CD4-positive, alpha-beta T cell treated with Interleukin-15 for 4 hours (primary cell): ENCODE measurements at places on chromosomes 11 and 22.

DNA sequence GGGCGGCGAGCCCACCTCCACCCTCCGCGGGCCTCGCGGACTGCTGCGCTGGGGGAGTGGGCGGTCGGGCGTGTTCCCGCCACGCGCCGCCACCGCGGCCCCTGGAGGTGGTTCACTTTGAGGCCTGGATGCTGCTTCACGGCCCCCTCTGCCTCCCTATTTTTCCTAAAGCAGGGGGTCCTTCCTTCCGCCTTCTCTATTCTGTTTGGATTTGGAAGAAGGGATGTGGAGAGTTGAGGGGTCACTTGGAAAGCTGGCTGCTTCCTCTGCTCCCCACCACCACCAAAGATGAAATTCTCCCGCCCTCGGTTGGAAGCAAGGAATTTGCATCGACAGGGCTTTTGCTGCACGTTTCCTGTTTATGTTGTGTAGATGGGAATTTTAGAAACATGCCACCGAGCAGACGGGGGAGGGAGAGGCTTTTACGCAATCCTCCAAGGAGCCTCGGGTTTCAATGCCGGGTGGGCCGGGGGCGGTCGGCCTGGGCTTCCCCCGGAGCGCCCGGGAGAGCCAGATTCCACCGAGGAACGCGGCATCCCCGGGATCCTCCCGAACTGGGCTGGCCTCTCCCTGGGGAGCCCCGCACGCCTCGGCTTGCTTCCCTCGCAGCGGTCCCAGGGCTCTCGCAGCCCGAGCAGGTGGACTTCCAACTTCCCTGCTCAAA lies 403 bp upstream of the SBF2 start:
- no peak for DNase-seq

GRCh38 chr11:119486691-119487259 lies 63.8 kb upstream of the THY1 start:
- DNase-seq: no peak

- no peak for DNase-seq
Observed at GRCh38 chr22:49102367-49102766, 725.3 kb downstream of the BRD1 start.

GRCh38 chr11:66782726-66783125 lies 53.7 kb upstream of the SPTBN2 start:
- no peak for DNase-seq

- DNase-seq: no peak
Observed at GRCh38 chr11:67016550-67016949, 6.4 kb upstream of the SYT12 start.

- DNase-seq: no peak
Observed at GRCh38 chr22:19815823-19816290, 38.8 kb downstream of the GNB1L start.

DNA sequence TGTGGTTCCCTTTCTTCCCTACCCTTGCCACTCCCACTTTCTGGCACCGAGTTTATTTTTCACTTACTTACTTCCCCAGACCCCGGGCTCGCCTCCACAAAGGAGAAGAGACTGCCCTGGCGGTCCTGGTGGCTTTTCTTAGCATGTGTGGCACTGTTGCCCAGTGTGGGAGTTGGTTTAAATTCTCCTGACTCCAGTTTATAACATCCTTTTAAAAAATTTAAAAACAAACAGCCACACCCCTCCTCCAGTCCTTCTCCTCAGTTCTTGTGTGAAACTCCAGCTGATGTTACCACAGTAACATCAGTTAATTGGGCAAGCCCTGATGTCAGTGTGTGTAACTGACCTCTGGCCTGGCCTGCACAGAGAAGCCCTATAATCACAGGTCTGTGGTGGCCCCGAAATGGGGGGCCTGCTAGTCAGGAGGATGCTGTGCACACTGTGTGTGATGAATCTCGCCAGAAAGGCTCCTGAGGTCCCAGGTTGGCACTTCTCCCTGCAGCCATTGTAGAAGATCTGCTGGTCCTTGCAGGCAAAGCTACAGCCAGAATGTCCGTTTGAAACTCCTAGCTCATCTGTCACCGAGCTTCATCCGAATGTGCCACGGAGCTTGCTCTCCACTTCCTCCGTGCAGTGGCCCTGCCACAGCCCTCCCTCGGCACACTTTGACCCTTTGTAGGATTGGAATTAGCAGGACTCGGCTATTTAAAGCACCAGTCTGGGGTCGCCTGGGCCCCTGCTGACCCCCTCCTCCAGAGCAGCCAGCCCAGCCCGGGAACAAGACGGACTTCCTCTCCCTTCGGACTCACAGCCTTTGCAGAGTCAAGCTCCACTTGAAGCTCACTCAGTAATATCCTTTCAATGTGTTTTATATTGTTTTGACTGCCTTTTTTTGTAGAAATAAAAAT lies 7.6 kb downstream of the YDJC start:
- DNase-seq: no peak

DNA sequence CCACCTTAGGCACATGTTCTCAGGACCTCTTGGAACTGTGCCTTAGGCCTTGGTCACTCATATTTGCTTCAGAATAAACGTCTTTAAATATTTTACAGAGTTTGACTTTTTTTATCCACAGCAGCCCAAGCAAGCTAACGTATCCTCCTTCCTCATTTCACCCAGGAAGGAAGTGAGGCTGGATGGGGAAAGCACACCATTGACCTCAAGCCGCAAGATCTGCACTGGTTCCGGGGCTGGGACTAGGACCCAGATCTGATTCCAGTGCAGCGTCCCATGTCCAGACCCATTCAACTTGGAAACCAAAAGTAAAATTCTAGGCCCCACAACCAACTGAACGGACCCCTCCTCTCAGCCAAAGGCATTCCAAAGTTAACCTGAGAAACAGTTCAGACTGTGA lies 2.4 kb upstream of the LGALS12 start:
- no peak for DNase-seq

GRCh38 chr11:64720640-64721358 lies 2.2 kb downstream of the NRXN2 start:
- DNase-seq: no peak

- no peak for DNase-seq
Observed at GRCh38 chr11:31763296-31763695, 47.8 kb downstream of the PAX6 start.

DNA sequence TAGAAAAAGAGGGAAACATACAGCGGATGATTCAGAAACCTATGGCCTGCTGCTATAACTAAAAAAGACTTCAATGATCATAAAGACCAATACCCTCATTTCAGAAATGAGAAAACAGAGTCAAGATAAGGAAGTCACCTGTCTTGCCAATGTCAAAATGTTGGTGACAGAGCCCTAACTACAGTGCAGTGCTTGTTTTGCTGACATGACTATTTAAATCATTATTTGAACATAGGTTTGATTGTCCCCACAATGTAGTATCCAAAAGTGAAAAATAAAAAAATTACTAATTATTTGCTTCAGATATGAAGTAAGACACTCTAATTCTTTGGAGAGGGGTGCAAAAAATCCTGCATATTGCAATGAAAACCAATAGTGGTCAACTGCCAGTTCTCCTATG lies 115.7 kb downstream of the SOX6 start:
- DNase-seq: no peak

- DNase-seq: no peak
Observed at GRCh38 chr22:38737302-38738060, 18.3 kb downstream of the SUN2 start.

DNA sequence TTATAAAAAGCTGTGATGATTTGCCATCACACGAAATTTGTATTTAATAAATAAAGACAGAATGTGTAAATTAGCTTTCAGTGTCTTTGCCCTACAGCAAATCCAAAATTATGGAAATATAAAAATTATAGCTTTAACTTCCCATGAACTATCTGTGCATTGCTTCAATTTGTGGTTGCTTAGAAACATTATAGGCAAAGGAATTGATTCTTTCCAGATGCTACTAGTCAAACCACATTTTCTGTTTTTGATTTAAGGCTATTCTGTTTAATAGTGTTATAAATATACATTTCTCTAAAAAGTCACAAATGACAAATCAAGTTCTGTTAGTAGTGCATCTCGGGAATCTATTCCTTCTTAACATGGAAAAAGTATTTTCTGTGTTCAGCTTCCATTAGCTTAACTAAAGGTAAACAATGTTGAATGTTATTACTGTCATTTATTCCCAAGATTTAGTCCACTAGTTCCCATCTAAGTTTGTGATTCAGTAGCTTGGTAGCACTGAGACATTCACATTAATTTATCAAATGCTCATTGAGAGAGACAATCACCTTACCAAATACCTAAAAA lies 1086.3 kb upstream of the CCDC90B start:
- DNase-seq: no peak

DNA sequence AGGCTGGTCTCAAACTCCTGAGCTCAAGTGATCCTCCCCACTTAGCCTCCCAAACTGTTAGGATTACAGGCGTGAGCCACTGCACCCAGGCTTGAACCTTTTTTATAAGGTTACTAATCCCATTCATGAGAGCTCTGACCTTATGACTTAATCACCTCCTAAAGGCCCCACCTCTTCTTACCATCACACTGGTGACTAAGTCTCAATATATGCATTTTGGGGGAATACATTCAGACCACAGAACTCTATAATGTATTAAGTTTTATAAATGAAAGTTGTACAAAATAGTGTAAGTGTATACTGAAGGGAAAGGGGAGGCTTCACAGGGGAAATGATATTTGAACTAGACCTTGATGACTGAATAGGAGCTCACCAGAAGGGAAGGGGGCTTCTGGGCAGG lies 28.4 kb upstream of the RBFOX2 start:
- no peak for DNase-seq

DNA sequence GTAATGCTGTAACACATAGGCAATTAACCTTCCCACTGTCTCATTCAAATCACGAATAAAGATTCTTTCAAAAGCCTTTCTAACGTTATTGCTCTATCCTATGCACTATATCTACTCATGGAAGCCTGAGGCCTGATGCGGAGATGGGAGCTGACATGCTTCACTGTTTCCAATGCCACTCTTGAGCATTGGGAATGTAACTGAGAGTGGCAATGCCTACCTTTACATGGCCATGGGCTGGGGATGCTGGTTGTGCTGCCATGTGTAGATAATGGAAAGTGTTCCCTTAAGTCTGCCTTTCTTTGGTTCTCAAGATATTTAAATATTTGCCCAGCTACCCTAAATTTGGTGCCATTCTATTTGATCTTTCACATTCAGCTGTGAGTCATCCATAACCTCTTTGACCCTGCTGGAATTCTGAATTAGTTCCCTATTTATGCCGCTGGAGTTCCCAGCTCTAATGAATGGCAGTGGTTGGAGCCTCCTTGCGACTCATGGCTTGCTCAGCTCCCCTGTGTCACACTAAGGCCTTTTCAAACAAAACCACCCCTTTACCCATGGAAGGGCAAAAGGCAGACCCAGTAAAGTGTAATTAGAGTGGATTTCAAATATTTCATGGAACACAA lies 21.4 kb upstream of the DKK3 start:
- no peak for DNase-seq

DNA sequence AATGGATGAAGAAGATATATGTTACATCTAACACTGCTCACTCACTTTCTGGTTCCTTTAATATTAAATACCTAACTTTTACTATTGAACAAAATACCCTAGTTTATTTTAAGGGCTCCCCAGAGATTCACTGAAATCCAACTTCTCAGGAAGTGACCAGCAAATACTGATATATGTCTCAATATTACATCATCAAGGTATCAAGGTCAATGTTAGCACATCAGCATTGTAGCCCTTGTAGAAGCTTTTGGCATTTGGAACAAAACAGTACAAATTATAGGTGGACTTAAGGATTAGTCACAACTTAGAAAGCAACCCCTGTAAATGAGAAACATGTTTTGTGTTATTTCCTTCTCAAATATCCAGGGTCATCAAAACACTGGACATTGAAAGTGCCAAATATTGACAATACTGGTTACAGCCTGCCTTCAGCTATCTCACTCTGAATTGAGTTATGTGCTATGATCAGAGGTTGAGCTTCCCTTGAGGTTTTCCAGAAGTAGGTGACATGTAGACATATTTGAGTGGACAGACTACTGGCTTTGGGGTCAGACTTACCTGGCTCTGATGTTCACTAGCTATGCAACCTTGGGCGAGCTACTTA lies 1.9 kb upstream of the ATL3 start:
- DNase-seq: no peak

GRCh38 chr22:42797011-42797410 lies 60.1 kb downstream of the ARFGAP3 start:
- no peak for DNase-seq

GRCh38 chr11:61122761-61123160 lies 20.5 kb downstream of the CD5 start:
- DNase-seq: no peak

DNA sequence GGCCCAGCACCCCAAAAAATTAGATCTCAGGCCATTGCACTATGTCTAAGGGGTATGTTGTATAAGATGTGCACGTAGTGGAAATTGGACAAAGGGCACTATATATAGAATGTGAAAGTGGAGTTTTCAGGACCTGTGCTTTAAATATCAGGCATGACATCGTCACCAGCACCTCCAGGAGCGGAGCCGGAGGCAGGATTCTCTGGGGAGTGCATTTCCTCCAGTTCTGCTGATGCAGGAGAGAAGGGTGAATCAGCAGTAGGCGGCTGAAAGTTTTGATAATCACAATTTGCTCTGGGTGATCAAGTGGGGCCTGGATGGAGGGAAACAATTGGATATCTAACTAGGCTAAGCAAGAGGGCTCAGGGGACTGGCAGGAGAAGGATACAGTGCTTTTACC lies 69.1 kb upstream of the NTM start:
- no peak for DNase-seq

- DNase-seq: no peak
Observed at GRCh38 chr11:65404638-65405339, 17.8 kb upstream of the NEAT1 start.

DNA sequence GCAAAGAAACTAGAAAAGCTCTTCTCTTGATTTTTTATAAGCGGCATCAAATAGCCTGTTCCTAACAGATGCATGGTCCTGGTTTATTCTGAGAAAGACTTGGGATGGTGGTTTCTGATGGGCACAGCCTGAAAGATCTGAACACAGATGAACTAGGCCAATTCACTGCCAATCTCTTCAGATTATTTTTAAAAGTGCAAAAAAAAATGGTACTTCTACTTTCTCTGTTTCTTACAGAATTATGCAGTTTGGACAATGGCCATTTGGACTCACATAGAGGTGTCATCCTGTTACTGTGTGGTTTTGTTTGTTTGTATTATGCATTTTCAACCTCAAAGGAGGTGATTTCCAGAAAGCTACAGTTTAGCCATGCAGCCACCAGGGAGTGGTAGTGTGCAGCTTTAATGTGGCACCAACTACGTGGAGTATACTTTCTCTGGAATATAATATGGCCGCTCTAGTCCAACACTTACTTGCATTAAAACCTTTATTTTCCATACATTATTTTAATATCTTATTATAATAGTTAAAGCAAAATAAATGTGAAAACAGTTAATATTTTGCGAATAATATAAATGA lies 469.8 kb upstream of the KIRREL3 start:
- no peak for DNase-seq

GRCh38 chr11:15208378-15209222 lies 93.9 kb downstream of the INSC start:
- peak; percentile 57 for DNase-seq

- DNase-seq: peak; percentile 83
Observed at GRCh38 chr11:355581-356458, 13.5 kb upstream of the B4GALNT4 start.

DNA sequence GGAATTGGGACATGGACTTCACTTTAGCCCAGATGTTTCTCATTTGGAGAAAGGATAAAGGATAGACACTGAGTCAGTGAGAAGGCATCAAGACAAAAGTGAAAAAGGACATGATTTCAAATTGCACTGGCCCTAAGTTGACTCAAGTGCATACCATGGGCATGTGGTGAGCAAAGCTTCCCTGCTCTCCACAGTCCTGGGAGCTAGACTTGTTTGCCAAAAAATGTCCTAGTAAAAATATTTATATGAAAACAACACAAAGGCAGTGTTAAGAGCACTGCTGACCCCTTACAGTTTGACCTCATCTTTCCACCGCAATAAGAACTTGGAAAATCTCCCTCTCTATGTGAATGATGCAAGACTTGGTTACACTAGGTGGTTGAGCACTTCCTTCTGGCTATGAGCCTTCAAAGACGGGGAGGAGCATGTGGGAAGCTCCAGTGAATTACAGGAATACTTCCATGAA lies 46.5 kb upstream of the FIBIN start:
- no peak for DNase-seq
